Fibroblast of skin of back (primary cell): ENCODE measurements at places on chromosomes 11 and 22.

DNA sequence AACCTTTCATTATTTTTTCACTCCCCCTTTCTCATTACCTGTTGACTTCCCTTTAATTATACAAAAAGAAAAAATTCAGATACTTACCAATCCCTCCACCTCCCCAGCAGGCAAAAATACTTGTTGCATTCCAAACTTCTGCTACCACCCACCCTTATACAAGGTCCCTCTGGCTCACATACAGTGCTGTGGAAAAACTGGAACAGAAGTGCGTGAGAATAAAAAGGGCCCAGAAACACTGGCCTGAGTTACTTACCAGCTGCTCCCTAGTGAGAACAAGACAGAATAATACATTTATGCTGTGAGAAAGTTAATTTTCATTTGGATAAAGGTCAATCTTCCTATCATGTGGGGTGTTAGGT is 46.9 kb upstream of the RAPSN start:
- DNase-seq: no peak

GRCh38 chr11:85661972-85662664 is 2.8 kb downstream of the CREBZF start:
- no peak for DNase-seq

- no peak for DNase-seq
These were observed 454.6 kb downstream of the SOX6 start for GRCh38 chr11:15901790-15902189.

GRCh38 chr22:44726439-44726838 is 24.4 kb downstream of the PRR5 start:
- no peak for DNase-seq

GRCh38 chr11:64034411-64034811 is 1.3 kb upstream of the FLRT1 start:
- no peak for DNase-seq

GRCh38 chr11:70498171-70498571 is 99.8 kb downstream of the CTTN start:
- DNase-seq: no peak

DNA sequence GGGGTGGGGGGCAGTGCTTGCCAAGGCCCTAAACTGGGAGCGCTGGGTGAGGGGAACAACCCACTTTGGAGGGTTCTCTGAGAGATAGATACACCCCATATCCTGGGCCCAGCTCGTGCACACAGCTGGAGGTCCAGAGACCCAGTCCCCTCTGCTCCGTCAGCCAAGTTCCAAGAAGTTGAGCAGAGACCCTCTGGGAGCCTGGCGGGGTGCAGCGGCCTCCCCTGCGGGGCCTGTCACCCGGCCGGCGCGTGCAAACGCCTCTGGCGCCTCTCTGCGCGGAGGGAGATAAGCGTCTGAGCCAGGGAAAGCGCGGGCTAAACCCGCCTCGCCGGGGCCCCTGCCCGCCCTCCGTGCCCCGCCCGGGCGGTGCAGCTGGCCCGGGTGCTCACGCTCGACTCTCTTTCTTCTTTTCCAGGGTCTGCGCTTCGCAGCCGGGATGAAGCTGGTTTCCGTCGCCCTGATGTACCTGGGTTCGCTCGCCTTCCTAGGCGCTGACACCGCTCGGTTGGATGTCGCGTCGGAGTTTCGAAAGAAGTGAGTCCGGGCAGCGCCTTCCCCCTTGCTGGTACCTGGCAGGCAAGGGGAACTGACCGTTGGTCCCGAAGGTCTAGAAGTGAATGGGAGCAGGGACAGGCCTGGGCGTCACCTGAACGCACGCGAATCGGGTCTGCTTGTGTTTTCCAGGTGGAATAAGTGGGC is 540 bp downstream of the ADM start:
- DNase-seq: peak; percentile 53

DNA sequence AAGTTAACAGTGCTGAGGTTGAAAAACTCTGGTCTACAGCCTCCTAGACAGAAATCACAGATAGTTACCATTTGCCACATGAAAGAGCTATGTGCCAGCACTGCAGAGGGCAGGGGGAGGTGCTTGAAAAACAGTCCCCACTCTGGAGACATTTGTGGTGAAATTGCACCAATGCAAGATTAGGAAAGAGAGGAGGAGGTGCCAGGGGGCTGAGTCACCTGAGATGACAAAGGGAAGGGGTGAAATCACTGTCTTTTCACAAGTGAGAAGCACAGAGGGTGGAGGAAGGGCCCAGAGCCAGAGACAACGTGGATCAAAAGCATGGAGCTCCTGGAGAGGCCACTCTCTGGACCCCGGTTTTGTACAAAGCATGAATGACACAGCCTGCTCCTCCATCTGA is 196.3 kb downstream of the BUD13 start:
- DNase-seq: peak; percentile 6

GRCh38 chr11:114277637-114278341 is 18.4 kb upstream of the NNMT start:
- DNase-seq: no peak

DNA sequence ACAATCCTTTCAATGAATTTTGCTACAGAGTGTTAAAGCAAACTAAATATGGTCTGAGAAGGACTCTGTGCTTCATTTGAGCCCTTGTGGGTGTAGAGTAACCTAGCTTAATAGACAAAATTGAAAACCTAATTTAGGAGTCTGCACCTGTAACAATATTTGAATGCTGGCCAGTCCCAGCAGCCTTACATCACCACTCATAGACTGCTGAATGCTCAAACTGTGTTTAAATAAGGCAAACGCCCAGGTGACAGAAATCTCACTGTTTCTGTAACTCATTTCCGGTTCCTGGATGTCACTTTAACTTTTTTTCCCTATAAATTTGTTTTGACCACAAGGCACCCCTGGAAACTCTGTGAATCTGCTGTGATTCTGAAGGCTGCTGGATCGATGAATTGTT is 45.5 kb upstream of the GLYATL1B start:
- DNase-seq: no peak

- no peak for DNase-seq
These were observed 29.5 kb upstream of the SHANK2 start for GRCh38 chr11:71281831-71282230.

DNA sequence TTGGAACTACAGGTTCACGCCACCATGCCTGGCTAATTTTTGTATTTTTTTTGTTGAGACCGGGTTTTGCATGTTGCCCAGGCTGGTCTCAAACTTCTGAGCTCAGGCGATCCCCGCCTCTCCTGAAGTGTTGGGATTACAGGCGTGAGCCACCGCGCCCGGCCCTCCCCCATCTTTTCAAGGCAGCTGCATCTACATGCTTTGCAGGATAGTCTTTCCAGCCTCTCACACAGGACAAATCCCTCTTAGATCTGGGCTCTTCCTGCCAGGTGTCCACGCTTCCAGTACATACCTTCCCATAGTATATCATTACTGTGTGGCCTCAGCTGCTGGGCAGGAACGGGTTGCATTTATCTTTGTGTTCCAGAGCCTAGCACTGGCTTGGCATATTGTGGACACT is 49.7 kb downstream of the C11orf96 start:
- no peak for DNase-seq

GRCh38 chr11:64742889-64743590 is 902 bp downstream of the RASGRP2 start:
- DNase-seq: peak; percentile 60

GRCh38 chr11:35046681-35047080 is 92.3 kb upstream of the CD44 start:
- no peak for DNase-seq

DNA sequence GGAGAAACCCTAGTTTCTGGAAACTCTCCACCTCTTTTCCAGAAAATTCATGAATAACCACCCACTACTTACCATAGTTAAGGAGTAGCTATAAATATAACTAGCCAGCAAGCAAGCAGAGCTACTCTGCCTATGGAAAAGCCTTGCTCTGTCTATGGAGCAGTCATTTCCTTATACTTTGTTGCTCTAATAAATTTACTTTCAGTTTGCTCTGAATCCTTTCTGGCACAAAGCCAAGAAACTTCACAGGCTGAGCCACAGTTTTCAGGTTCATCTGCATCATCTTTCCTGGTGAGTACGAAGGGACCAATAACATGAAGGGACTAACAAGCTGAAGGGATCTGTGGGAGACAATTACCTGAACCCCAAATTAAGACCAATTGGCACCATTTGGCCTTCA is 4.6 kb downstream of the OR4C45 start:
- DNase-seq: no peak

GRCh38 chr11:18393581-18394274 is 635 bp upstream of the LDHA start:
- no peak for DNase-seq

DNA sequence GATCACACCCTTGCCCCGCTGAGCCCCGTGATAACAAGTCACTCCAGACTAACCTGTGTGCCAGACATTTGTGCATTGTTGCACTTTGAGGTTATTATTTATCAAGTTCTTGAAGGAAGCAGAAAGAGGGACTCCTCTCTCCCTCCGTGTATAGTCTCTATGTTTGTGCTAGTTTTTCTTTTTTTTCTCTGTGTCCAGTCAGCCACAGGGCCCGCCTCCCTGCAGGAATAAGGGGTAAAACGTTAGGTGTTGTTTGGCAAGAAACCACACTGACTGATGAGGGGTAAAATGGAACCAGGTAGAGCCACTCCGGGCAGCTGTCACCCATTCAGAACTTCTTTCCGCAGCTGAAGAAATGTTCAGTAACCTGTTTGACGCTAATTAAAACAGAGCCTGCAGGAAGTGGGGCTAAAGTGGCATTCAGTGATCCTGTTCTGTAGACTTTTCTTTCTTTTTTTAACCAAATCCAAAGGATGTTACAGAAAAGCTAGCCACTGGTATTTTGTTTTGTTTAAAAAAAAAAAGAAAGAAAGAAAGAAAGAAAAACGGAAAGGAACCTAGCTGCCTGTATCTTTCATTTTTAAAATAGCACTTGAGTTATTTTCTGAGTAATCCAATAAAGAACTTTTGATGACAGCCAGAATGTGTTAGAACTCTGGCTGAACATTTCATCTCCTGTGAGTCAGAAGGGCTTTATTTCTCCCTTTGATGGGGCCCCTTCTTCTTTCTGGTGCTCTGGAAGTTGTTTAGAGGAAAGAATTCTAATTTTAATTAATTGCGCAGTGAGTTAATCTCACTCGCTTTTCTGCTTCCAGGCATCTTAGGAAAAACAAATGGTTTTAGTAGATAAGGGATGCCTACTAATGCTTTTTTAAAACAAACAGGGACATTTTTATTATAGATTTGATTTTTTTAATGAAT is 58.2 kb downstream of the COMMD9 start:
- peak; percentile 76 for DNase-seq

DNA sequence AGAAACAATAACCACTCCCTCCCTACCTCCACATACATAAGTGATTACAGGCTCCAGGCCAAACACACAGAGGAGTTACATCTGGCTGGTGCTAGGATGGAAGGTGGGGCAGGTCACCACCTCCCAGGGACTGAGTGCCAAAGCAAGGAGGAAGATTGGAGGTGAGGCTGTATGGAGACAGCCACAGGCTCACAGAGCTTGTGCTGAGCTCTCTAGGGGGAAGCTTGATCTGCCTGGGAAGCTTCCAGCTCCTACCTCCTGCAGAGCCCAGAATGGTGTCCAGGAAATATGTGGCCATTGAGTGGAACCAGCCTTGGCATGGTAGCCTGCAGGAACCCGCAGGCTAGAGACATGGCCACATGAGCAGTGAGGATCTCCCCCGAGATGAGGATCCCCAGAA is 3.6 kb upstream of the MED15 start:
- DNase-seq: peak; percentile 50

GRCh38 chr11:84146826-84147225 is 860.7 kb upstream of the CCDC90B start:
- DNase-seq: no peak

DNA sequence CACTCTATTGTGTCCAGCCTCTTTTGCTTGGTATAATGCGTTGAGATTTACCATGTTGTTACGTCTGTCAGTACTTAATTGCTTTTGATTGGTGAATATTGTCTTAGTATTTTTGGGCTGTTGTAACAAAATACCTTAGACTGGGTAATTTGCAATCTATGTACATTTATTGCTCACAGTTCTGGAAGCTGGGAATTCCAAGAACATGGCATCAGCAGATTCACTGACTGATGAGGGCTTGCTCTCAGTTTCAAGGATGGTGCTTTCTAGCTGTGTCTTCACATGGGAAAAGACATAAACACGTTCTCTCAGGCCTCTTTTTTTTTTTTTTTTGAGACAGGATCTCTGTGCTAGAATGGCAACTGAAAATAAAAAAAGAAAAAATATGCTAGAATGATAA is 46.7 kb upstream of the INCENP start:
- DNase-seq: no peak
